ENCODE measurements at places on chromosomes 4 and X.

DNA sequence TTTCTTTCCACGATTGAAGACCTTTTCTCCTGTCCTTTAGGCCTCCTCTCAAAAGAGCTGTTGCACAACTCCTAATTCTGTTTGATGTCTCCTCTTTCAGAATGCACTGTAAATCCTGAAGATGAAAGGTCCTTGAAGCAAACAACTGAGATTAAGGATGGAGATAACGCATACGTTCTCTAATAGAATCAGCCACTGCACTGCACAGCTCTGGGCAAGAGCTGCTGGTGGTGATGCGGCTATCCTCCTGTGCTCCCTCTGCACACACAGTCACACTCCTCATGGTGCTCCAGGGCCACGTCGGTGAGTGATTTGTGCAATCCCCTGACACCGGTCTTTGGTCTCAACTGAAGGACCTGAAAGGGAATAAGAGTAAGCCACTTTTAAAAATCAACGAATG is 208.7 kb downstream of the PDGFC start:
- DNase-seq: no peak

DNA sequence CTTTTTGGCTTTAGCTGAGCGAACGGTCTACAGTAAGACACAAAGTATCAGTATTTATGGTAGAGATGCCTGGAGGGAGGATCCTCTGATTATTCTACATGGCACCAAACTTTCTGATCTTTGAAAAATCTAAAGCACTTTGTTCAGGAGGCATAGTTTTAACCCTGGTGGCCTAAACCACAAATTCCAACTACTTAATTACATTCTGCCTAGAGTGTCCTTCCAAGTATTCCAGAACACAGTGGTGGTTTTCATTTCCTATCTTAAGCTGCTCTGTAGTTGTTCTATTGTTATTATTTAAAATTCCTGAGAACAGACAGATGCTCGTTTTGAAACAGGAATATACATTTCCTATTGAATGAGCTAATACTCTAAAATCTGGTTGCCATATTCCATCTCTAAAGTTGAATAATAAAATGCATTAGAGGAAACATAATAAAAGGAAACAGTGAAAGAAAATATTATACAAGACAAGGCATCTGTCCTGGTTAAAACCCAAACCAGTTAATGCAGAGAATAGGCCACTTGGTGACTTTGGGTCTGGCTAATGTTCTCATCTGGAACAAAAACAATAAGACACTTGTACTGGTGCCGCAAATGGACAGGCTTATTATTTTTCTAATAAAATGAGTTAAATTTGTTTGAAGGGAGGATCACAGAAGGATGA is 657.4 kb downstream of the SPRY1 start:
- no peak for DNase-seq

DNA sequence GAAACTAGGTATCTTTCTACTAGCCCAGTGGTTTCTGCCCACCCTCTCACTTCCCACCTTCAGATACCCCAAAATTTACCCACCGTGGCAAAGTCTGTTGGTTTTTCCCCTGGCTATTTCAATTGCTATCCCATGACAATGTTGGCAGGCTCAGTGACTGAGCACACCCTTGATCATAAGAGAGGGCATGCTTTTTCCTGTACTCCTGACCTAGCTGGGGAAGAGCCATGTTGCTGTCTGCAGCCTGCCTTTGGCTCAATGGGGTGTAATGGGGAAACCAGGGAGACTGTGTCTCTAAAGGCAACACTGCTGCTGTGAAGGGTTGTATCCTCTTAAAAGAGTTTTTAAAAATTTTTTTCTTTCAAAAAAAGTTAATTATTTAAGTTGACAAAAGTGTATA is 90.4 kb upstream of the CITED1 start:
- no peak for DNase-seq

- no peak for DNase-seq
Measured at GRCh38 chrX:141760761-141761160, 62.2 kb upstream of the SPANXD start.

DNA sequence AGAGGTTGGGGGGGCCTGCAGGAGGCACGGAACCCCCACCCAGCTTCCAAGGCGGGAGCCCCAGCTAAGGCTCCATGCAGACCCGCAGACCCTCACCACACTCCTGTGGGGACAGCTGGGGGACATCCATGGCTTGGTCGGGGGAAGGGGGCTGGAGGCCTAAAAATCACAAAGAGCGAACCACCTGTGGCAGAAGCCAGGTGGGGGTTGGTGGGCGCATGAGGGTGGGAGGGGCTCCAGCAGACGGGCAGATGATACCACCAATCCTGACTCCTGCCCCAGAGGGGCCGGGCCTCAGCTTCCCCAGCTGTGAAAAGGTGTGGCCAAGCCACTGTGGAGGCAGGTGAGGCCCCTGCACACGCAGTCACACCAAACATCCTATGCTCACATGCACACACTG is 111.6 kb downstream of the FAM53A start:
- no peak for DNase-seq

DNA sequence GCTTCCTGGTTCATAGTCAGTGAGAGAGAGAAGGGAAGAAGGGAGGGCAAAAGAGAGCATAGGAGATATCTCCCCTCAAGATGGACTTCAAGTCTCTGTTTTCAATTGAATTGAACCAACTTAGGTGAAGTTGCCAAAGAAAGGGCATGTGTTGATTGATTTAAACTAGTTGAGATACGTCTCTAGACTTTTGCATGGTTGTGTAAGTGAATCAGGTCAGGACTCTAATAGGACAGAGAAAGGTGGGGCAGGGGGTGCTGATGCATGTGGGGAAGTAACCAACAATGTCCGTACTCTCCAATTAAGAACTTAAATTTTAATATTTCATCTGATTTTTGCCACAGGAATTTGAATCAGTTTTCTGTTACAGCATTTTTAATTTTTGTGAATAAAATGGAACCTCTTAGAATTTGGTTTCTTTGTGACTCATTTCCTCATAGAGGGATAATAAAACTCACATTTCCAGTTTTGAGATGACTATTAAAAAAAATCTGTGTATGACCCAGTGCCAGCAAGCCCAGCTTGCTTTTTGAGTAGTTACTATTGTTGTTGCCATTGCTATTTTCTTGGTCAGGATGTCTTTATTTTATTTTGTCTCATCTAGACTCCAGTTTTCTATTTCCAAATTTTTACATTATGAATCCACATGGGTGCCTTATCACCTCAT is 37.3 kb downstream of the SLIT2 start:
- no peak for DNase-seq

DNA sequence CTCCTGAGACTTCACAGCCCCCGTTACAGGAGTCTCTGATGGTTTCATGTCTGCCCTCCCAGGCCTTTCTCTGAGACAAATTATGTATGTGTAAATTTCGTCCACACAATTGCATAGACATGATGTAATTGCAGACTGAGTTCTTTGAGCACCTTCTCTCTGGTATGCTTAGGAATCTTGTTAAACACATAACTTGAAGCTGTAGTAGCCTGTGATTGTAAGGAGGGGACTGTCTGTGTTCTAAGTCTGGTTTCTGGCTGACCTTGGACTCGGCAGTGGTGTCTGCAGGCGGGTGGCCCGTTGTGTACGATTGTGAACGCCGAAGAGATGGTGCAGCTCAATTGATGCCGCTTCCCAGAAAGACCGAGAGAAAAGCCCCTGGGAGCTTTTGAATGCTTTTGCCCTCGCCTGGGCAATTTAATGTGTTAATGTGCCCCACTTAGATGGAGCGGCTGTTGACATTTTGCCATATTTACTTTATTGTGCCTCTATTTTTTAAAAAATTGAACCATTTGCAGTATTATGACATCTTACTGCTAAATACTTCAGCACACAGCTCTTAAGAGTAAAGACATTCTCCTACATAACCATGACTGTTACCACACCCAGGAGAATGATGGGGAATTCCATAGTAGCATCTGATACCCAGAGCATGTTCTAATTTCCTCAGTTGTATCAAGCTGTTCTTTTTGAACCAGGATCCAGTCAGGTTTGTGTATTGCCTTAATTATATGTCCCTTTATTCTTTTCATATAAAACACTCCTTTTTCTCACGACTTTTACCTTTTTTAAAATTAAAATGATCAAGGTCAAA is 58.4 kb upstream of the TADA2B start:
- peak; percentile 13 for DNase-seq

DNA sequence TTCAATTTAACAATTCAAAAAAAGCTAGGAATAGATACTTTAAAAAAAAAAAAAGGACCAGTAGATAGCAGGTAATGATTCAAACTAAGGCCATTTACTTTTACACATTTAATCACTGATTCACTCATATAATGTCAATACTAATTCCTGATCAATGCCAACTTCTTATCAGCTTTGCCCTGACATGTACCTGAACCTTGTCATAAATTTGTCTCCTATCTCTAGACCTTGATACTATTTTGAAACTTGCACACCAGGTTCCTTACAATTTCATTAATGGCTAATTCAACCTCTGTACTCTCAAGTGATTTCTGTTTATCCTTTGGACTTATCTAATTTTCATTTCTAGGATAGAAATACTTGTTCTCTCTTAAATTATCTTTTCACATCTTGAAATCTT is 55.4 kb downstream of the UGT2B4 start:
- no peak for DNase-seq

- DNase-seq: no peak
Measured at GRCh38 chr4:62133101-62133897, 933.2 kb downstream of the ADGRL3 start.

DNA sequence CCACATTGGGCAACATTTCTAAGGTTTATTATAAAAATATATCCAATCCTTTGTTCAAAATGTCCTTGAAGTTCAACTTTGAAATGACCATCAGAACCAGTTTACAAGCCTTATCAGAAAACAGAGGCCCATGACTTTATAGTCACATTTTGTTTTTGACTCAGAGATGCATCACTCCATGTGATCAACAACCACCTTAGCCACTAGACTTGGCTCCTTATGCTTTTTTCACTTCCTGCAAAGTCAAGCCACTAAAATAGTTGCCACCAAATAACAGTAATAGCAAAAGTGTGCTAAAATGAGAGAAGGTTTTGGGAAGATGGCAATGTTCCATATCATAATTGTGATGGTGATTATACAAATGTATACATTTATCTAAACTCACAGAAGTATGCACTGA is 181.7 kb downstream of the MAML3 start:
- no peak for DNase-seq

DNA sequence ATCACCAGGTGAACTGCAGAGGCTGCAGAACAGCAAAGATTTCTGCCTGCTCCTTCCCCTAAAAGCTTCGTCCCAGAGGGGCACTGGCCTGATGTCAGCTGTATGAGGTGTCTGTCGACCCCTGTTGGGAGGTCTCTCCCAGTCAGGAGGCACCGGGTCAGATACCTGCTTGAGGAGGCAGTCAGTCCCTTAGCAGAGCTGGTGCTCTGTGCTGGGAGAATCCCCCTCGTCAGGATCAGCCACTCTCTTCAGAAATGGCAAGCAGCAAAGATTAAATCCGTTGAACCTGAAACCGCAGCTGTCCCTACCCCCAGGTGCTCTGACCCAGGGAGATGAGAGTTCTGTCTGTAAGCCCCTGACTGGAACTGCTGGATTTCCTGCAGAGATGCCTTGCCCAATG is 1166.3 kb upstream of the ADGRL3 start:
- no peak for DNase-seq

DNA sequence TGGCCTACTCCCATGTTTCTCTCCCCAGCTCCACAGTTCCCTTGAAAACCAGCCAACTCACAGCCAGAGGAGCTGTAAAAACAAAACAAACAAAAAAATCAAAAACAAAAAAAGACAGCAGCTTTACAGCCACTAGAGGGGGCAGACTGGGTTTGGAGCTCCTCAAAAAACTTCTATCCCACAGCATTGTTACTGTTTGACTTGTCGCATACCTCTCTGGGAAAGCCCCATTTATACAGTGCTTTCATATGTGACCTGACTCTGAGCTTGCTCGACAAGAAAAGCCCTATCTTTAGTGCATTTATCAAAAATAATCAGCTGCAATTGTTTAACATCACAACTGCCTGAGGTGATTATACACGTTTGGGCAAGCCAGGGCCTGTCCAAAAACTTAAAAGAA is 21.6 kb downstream of the TSPAN6 start:
- no peak for DNase-seq

DNA sequence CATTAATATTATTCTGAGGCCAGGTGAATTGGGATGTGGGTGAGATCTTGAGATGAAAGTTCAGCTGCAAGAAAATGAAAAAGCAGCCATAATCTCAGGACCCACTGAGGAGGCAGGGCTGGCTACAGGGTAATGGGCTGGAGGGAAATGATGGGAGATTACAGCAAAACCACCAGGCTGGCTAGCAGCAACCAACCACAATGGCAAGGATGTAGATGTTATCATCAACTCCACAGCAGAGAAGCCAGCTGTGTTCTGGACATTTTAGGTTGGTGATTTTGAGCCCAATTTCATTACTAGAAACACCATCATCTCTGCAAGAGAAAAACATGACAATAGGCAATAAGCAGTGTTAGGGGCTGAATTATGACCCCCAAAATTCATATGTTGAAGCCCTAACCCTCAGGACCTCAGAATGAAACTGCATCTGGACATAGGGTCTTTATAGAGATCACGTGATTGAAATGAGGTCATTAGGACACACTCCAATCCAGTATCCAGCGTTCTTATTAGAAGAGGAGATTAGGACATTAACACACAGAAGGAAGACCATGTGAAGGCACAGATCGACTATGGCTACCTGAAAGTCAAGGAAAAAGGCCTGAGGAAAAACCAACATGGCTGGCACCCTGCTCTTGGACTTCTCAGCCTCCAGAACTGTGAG is 139.8 kb upstream of the KIT start:
- no peak for DNase-seq

DNA sequence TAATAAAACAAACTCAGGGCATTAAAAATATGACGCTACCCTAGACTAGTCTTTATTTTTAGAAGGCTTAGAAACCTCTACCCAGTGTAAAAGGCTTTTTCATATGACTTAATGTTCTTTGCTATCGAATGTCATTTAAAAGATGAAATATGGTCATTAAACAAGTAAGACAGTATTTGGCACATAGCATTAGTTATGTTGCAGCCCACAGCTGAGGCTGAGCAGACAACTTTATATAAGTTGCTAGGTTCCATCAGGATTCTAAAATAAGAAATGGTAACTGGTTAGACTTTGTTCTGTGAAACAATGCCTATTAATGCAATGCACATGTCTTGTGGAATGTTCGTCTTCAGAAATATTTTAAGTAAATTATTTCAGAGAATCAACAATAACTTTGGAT is 10.4 kb upstream of the PRSS12 start:
- no peak for DNase-seq

DNA sequence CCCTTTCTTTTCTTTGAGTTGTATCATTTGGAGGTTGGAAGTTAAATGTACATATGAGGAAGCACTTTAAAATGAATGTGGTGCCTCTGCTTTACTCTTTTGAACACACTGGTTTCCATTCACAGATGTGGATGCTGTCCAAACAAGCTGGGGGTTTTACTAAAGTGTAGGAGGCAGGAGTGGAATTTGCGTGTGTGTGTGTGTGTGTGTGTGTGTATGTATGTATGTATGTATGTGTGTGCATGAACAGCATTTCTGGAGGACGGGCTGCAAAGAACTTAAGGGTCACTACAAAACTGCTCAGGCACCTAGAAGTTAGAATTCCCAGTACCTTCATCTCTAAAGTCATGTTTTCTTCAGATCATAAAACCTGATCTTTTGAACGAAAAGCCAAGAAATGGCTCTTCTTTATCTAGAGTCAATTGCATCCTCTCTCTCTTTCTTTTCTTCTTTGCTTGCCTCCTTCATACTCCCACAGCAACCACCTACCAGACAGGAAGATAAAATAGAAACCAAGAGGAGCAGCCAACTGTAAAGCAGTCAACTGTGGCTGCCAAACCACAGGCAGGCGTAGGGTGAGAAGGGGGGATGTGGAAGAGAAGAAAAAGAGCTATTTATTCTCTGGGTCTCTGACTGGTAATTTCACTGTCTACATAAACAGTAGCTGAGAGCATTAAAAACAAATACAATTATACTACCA is 177.0 kb upstream of the RASGEF1B start:
- DNase-seq: peak; percentile 48

GRCh38 chr4:119165767-119166166 is 30.1 kb downstream of the MYOZ2 start:
- DNase-seq: no peak
